ENCODE measurements at places on chromosomes 5 and 9.

- no peak for DNase-seq
These were observed 372.4 kb downstream of the KCNN2 start for GRCh38 chr5:114734238-114734637.

- no peak for DNase-seq
These were observed 532.2 kb downstream of the ACTL7B start for GRCh38 chr9:108323615-108324014.

GRCh38 chr5:32290922-32291321, 21.8 kb downstream of the MTMR12 start:
- DNase-seq = no peak

- DNase-seq = peak; percentile 19
These were observed 173.5 kb downstream of the TRIM32 start for GRCh38 chr9:116860509-116861120.

GRCh38 chr5:33933723-33934169, 2.4 kb upstream of the RXFP3 start:
- no peak for DNase-seq

GRCh38 chr5:143509758-143510221, 106.3 kb upstream of the NR3C1 start:
- DNase-seq = no peak

DNA sequence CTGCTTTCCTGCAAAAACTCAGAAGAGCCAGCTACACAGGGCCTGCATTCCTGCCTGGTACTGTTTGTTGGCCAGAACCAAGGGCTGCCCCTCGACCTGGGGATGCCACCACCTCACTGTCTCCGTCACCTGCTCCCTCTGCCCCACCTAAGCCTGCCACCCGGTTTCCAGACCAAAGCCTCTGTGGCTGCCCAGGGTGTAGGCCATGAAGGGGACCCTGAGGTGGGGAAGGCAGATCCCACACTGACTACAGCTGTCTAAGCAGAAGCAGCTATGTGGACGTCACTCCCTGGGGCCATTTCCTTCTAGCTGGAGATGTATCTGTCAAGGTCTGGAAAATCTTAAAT, 35.8 kb downstream of the RASGEF1C start:
- no peak for DNase-seq

GRCh38 chr5:54630738-54631359, 113.3 kb downstream of the SNX18 start:
- no peak for DNase-seq

DNA sequence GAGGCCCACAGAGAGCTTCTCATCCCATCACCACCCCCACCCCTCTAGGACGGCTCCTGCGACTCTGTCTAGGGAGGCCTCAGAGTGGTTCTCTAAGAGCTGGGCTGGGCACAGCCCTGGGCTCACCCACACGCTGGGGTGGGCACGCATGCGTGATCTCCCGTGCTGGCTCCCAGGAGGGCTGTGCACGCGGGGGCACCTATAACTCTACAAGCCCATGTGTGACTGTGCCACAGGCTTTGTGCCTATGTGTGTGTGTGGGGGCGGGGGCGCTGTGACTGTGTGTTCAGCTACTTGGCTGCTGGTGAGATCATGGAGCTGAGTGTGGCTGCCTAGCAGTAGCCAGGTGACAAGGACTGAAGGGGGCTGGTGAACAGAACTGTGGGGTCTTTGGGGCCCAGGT, 32.2 kb downstream of the NDUFA8 start:
- DNase-seq = peak; percentile 24

GRCh38 chr5:147507480-147508126, 2.3 kb downstream of the DPYSL3 start:
- no peak for DNase-seq

- DNase-seq = no peak
These were observed 63.6 kb upstream of the VCAN start for GRCh38 chr5:83407931-83408330.

Measured in stimulated activated CD4-positive, alpha-beta T cell treated with anti-CD3 and anti-CD28 coated beads, Interleukin-2, amount 100 ng/mL, for 24 hours (primary cell).